ENCODE measurements at places on chromosomes 2 and 18.

GRCh38 chr2:68768461-68768860, 33.9 kb downstream of the ARHGAP25 start:
- DNase-seq: no peak

DNA sequence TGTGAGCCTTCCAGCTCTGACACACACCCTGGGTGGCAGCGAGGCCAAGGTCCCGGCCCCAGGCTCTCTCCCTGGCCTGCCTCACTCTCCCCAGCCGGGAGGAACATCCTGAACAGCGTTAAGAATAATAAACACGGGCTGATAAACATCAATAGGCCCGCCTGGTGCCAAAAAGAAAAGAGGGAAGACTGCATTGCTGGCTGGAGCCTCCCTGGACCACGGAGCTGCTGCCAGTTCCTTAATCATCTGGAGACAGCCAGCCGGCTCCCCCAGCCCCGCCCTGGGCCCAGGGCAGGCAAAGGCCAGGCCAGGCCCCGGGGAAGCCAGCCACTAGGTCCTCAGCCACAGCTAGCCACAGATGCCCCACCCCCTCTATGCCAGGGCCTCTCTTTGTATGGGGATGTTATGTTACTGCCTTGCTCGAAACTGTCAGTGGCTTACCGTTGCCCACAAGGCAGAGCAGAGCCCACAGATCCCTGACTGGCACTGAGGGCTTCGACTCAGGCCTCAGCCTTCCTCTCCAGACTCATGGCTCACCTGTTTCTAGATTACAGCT, 293.7 kb downstream of the DYSF start:
- DNase-seq: no peak

DNA sequence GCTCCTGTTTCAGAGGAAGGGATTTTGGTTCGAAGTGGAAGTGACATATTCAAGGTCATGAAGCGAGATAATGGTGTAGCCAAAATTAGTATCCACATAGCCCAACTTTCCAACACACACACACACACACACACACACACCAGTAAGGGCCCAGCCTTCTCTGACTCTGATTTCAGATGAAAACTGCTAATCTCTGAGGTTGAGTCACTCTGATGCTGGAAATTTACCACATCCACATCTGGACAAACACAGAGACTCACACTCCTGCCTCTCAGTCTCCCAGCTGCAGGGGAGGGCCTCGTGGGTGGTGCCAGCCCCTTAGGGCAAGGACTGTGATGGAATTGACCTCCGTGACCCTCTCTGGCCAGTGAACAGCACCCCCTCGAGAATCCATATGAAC, 29.0 kb upstream of the SLC35F6 start:
- DNase-seq: peak; percentile 81

DNA sequence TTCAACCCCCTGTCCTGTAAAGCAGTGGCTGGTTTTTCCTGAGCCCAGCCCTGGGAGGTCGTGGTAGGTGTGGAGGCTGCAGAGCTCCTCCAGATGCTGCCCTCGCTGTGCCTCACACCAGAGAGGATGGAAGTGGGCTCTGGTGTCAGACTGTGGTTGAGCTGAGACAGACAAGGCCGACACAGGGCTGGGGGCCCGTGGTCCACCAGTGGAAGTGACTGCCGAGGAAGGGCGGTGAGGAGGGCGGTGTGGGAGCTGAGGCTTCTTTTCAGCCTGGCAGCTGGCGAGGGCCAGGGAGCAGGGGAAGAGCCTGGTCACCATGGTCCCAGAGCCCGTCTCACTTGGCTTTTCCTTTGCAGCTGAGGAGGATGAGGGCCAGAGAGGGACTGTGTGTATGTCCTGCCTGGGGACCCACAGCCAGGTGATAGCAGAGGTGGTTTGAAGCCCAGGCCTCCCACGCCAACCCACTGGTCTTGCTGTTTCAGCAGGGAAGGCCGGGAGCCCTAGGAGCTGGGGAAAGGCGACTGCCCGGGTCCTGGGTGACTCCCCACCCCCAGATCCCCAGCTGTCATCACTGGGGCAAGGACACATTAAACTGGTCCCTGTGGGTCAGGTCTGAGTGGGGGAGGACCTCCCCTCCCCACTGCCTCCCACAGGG, 8.5 kb downstream of the SFTPB start:
- DNase-seq: no peak

DNA sequence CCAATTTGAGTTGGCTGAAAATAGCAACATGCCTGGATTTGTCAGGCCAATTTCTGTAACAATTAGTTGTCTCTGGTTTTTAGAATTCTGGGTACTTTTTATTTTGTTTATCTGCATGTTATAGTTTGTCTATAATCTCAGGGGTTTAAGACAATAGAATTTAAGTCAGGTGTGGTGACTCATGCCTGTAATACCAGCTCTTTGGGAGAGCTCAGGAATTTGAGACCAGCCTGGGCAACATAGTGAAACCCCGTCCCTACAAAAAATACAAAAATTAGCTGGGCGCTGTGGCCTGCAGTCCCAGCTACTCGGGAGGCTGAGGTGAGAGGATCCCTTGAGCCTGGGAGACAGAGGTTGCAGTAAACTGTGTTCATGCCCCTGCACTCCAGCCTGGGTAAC, 114.4 kb upstream of the GLS start:
- no peak for DNase-seq

- peak; percentile 11 for DNase-seq
Observed at GRCh38 chr2:40488101-40488601, 36.3 kb upstream of the SLC8A1 start.

Data from HFF-Myc (cell line).